Articular chondrocyte of knee joint (primary cell): ENCODE measurements at places on chromosomes 16 and 17. TPM values are rescaled to one million over a fixed set of nuclear protein-coding genes. Genes with fewer than 3 reads are reported as not detected.

The ABCC1 gene
- total RNA-seq, result 82.4 and 89.9 TPM in 2 replicates

The PEMT gene
- total RNA-seq, result 19.1 and 28.5 TPM in 2 replicates

The MYO15A gene
- total RNA-seq, result 0.86 and 1.4 TPM in 2 replicates

The FBXO39 gene
- total RNA-seq, result 0.26 and 0.76 TPM in 2 replicates

The TNP2 gene
- not detected in 2 replicates for total RNA-seq
